ENCODE measurements at places on chromosomes 6 and 20.

DNA sequence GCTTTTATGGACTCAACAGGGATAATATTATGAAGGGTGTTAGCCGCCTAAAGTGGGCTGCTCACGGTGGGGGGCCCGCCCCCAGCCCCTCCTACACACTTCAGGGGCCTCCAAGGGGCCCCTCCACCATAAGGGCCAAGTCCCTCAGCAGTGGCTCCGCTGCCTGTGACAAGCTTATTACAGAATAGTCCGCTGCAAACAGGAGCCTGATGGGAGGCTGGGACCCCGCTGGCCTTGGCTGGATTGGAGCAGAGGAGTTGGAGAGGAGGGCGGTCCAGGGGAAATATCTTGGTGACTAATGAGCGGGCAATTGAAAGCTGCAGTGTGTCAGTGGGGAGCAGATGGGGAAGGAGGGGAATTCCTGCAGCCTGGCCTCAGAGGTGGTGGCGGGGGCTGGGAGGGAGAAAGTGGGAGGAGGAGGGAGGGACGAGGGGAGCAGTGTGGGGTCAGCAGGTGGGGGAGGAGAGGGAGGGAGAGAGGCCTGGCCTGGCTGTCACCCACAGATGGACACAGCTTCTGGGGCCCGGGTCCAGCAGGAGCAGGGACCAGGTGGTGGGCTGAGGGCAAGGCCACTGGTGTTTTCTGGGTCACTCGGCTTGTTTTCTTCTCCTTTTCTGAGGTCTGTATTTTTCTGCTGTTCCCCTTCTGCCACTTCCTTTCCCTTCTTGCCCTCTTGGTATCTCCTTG, 57.6 kb upstream of the FOXP4 start:
- no peak for DNase-seq

DNA sequence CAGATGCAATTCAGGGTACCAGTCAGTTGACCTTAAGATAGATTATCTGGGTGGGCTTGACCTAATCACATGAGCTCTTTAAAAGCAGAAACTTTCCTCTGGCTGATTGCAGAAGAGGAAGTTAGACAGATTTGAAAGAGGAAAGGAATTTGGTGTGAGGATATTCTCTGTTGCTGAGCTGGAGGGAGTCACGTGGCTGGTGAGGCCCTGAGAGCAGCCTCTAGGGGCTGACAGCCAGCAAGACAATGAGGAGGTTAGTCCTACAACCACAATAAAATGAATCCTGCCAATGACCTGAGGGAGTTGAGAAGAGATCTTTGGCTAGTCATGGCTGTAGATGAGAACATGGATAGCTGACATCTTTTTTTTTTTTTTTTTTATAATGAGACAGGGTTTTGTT, 87.0 kb upstream of the B3GAT2 start:
- peak; percentile 7 for DNase-seq

- no peak for DNase-seq
These were observed 29.8 kb downstream of the ANKEF1 start for GRCh38 chr20:10064611-10065010.

DNA sequence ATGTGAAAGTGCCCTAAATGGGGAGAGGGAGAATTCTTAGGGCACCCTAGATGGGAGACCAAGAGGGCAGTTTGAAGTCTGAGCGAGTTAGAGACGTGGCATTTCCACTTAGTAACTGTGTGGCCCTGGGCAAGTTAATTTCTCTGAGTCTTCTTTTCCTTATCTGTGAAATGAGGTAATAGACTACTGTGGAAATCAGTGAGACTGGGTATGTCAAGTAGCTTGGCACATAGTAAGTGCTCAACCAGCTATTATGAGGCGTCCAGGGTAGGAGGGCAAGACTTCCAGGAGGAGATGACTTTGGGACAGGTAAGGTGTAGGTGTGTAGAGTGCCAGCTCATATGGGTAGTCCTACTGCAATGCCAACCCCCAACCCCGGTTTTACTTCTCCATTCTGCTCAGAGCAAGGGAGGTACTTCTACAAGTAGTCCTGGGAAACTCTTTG, 770 bp downstream of the KIF3B start:
- DNase-seq, result peak; percentile 7

GRCh38 chr6:166567107-166567506, 19.4 kb downstream of the RAMACL start:
- DNase-seq, result no peak

GRCh38 chr6:156756630-156757610, 20.3 kb upstream of the ARID1B start:
- DNase-seq, result no peak
